ENCODE measurements at places on chromosomes 12 and 14.
A peak's percentile ranks its signal among the peaks of the same experiment; 100 is the strongest.

DNA sequence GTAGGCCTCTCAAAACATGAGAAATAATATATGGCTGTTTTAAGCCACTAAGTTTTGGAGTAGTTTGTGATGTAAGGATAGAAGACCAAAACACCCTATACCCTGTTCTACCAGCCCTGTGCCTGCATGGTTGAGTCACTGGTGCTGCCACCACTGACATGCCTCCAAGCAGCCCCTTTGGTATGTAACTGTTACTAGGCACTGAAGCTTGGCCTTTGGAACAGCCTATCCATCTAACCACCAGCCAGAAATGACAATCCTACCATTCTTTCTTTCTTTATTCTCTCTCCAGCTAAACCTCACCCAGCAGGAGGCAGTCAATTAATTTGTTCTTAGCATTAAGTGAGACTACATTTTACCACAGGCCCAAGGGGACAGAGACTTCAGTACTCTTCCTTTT lies 240.3 kb downstream of the MSRB3 start:
- DNase-seq: no peak

DNA sequence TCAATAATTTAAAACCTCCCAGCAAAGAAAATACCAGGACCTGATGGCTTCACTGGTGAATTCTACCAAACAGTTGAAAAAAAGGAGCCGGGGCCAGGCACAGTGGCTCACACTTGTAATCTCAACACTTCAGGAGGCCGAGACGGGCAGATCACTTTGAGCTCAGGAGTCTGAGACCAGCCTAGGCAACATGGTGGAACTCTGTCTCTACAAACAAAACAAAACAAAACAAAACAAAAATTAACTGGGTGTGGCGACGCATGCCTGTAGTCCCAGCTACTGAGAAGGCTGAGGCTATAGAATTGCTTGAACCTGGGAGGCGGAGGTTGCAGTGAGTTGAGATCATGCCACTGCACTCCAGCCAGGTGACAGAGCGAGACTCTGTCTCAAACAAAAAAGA lies 13.7 kb upstream of the TROAP start:
- no peak for DNase-seq

DNA sequence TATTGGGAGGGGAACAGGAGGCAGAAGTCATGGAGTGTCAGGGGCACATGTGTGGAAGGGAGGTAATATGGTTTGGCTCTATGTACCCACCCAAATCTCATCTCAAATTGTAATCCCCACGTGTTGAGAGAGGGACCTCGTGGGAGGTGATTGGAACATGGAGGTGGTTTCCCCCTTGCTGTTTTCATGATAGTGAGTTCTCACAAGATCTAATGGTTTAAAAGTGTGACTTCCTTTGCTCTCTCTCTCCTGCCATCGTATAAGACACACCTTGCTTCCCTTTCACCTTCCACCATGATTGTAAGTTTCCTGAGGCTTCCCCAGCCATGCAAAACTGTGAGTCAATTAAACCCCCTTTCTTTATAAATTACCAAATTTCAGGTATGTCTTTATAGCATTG lies 41.6 kb upstream of the CDK17 start:
- DNase-seq: no peak

DNA sequence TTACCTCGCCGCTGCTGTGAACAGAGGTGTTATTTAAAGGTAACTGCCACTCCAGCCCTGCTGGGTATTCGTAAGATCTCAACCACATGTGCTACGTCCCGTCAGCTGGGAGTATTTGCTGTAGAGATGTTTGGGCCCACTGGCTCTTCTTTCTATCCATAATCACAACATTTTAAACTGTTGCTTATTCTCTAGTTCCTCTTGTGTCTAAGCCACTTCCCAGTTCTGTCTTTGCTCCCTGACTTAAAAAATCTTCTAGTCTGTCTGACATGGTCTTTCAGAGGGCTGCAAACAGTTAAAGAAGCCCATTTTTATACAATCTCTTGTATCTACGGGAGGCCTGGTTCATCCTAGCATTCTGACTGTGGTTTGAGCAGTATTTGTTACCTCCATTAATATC lies 33.2 kb upstream of the HELB start:
- no peak for DNase-seq

GRCh38 chr12:61282790-61283575 lies 977.2 kb upstream of the USP15 start:
- no peak for DNase-seq

GRCh38 chr12:40668099-40668529 lies 24.1 kb upstream of the CNTN1 start:
- no peak for DNase-seq

DNA sequence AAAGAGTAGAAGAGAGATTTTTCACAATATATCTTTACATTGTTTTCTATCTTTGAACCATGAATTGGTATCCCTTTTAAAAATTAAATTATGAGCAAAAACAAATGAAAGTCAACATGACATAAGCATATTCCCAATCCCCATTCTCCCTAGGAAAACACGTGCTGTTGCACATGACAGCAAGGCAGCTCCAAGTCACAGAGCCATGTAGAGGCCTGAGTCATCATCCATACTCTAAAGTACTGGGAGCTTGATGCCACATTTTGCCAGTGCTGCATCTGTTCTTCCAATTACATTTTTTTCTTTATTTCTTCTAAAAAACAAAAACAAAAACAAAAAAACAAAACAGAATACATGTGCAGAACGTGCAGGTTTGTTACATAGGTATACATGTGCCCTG lies 115.2 kb downstream of the ITPR2 start:
- DNase-seq: no peak

DNA sequence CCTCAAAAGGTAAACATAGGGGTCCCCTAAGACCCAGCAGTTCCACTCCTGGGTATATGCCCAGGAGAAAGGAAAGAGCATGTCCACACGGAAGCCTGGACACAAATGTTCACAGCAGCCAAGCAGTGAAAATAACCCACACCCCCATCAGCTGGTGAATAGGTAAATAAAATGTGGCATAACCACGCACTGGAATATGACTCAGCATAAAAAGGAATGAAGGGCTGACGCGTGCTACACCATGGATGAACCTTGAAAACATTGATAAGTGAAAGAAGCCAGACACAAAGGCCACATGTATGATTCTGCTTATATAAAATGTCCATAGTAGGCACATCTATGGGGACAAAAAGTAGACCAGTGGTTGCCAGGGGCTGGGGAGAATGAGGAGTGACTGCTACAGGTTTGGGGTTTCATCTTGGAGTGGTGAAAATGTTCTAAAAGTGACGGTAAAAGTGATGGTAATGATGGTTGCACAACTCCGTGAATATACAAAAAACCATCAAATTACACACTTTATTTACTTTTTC lies 3.8 kb upstream of the SCARB1 start:
- peak; percentile 50 for DNase-seq

- DNase-seq: no peak
Observed at GRCh38 chr12:120013659-120014380, 24.8 kb downstream of the BICDL1 start.

GRCh38 chr12:123063535-123063934 lies 83.1 kb downstream of the ARL6IP4 start:
- peak; percentile 42 for DNase-seq

DNA sequence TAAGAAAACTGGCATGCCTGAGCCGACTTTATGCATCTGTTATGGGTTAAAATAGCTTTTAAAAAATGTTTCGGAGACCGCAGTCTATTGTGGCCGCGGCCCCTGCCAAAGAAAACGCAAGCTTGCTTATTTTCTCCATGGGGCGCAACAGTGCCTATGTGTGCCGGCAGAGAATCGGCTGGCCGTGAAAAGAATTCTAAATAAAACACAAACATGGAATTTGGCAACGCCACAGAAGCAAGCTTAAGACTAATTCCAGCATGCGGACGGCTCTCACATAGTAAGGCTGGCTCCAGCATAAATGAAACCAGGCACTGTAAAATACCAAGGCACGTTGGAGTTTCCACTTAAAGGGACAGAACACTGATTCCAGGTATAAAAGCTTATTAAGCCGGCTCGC lies 56.7 kb downstream of the BCL11B start:
- no peak for DNase-seq

DNA sequence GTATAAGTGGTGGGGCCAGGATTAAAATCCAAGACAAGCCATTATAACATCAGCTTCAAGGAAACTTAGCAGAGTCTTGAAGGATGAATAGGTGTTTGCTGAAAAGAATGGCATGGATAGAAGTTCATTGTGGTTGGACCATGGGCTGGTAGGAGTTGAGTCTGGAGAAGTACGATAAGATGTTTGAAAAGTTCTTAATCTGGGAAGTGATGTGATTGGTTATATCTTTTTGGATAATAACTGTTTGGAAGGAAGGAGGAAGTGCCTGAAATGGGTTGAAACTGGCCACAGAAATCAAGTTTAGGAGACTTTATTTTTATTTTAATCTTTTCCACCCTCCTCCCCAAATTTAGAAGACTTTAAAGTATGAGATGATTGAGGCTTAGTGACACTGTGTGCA lies 4.9 kb downstream of the DENR start:
- no peak for DNase-seq

DNA sequence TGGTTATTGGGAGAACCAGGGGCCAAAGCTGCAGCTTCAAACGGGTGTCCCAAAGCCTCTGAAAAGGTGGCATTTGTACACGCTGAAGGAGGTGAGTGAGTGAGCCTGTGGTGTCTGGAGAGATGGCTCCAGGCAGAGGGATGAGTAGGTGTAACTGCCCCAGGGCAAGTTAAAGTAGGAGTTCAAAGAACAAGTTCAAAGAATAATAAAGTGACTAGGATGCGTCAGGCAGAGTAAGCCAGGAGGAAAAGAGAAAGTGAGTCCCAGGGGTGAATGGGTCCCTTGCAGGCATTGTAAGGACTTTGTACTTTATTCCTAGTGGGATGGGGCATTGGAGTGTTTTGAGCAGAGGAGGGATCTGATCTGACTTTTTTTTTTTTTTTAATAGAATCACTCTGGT lies 201.4 kb upstream of the PWP1 start:
- no peak for DNase-seq

DNA sequence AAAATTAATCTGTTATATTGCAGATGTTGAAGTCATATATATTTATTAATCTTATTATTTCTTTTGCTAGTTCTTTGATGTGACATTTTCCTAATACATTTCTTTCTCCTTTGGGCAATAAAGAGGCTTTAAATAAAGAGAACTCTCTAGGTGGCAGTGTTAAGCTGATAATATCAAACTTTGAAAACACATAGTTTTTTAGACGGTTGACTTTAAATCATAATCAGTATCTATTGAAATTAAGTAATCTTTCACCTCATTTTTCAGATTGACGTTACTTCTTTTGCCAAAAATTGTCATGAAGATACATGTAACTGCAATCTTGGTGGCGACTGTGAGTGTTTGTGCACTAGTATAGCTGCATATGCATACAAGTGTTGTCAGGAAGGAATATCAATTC lies 130.8 kb upstream of the PTPRQ start:
- DNase-seq: peak; percentile 35

GRCh38 chr14:46487582-46488350 lies 163.8 kb downstream of the RPL10L start:
- no peak for DNase-seq

DNA sequence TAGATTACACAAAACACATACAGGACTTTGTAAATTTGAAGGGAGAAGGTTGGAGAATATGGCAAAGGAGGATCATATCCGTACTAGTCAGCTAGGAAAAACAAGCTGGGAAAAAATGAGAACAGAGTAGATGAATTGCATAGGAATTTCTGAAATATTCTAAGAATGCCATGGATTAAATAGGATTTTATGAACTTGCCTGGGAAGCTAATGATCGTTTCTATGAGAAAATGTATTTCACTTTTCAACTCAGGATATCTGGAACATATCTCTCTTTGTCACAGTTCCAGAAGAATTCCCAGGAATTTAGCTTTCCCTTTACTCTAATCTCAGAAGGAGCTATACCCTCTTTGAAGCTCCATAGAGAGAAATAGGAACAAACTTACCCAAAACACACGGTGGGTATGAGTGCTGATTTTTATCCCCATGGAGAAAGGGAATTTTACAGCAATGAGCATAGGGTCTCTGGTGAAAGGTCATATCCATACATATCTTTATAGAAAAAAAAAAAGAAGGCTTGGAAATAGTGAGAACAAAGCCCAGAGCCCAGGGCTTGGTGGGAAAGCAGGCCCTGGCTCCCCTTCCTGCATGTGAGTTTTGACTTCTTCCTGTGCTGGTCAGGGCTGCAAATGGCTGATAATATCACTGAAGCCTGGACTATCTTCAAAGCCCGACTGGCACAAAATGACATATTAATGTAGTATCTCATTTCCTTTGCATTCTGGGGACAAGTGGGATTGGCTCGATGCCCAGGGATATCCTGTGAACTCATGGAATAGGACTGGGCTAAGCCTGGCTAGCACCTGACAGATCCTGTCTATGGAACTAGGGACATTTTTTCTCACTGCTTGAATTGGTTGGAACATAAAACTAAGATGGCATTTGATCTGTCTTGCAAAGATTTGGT lies 136.3 kb downstream of the AEBP2 start:
- DNase-seq: peak; percentile 66

GRCh38 chr14:61462566-61463193 lies 141.3 kb downstream of the PRKCH start:
- DNase-seq: peak; percentile 93

DNA sequence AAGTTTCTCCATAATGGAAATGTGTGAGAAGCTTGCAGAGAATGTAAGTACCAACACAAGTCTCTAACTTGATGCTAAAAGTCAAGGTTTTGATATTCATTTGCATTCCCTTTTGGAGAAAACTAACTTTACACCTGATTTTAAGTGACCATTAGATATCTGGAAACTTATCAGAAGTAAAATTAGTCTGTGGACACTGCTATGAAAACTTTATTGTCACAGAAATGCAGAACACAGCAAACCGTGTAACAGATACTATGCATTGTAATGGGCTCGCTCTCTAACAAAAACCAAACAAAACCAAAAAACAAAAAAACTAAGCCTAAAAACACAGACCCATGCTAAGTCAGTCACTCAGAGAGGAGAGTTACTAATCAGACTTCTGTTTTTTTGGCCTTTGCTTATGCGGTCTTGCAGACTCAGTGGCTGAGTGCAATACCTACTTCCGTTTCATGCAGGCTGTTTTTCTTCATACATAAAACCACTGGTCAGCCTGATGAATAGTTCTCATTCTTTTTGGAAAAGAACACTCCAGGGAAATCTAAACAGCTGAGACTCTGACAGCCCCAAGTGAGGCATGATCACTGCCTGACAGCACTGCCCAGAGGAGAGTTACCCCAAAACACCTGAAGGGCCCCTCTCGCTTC lies 35.7 kb downstream of the NRDE2 start:
- no peak for DNase-seq

DNA sequence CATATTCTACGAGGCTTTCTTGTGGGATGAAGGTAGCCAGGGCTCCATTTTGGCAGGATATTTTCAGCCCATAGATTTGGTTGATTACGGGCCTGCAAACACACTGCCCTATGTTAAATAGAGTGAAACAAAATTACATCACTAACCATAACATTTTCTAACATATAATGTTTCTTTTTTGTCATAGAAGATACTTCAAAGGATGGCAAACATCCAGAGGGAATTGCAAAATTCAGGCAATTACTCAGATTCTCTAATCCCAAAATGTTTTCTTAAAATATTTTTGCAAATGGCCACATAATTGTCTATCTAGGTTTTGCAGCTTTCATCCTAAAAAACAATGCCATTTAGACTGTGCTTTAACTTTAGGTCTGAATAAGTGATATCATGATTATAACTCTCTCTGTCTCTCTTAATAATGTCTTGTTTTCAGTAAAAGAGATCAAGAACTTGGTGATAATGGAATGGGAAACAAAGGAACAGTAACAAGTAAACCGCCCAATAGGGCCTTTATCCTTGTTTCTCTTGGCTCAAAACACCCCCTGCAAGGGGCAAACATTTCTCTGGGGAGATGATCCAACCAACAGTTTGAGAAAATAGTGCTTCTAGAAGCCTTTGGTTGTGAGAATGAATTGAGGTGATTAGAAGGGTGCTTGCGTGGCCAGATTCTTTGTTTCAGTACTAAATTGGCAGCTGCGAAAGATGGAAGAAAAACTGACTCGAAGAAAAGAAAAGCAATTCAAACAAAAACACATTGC lies 54.4 kb upstream of the BTG1 start:
- DNase-seq: peak; percentile 47
